Activated naive CD4-positive, alpha-beta T cell treated with anti-CD3 and anti-CD28 coated beads for 36 hours (primary cell): ENCODE measurements at places on chromosomes 11 and 22. TPM values are rescaled to one million over a fixed set of nuclear protein-coding genes. Genes with fewer than 3 reads are reported as not detected.
A peak's percentile ranks its signal among the peaks of the same experiment; 100 is the strongest.

DSCAML1 gene
- total RNA-seq: 0.30 TPM

BID gene
- total RNA-seq: 63.7 TPM

DRD4 gene
- total RNA-seq: 1.0 TPM

GANAB gene
- 230 TPM for total RNA-seq

LMF2 gene
- total RNA-seq: 41.4 TPM

KMT5B gene
- 21.6 TPM for total RNA-seq

SPDYC gene
- not detected for total RNA-seq

CD3D gene
- 285 TPM for total RNA-seq

NUP160 gene
- total RNA-seq: 64.8 TPM

SLC1A2 gene
- not detected for total RNA-seq

GRCh38 chr11:85889676-85890579 is 34.7 kb downstream of the CCDC83 start:
- no peak overlapping the region for H3K27ac ChIP-seq
- no peak overlapping the region for H3K4me3 ChIP-seq
- H3K4me1 ChIP-seq: no peaks in the 10 kb centered on the region
- H3K36me3 ChIP-seq: no peaks in the 10 kb centered on the region

GRCh38 chr11:1546536-1547466 is 25.3 kb downstream of the DUSP8 start:
- no peak overlapping the region for H3K27ac ChIP-seq
- no peak overlapping the region for H3K4me3 ChIP-seq
- peaks cover 4% of the 10 kb centered on the region for H3K4me1 ChIP-seq
- peaks cover 27% of the 10 kb centered on the region for H3K27me3 ChIP-seq
- peak; percentile 36 for DNase-seq

- no peak overlapping the region for H3K27ac ChIP-seq
- H3K4me1 ChIP-seq: peaks cover 5% of the 10 kb centered on the region
- H3K27me3 ChIP-seq: peaks cover 12% of the 10 kb centered on the region
- H3K4me3 ChIP-seq: peak overlapping the region; percentile 48
These were observed 203.7 kb downstream of the GRIK4 start for GRCh38 chr11:120715239-120715638.

DNA sequence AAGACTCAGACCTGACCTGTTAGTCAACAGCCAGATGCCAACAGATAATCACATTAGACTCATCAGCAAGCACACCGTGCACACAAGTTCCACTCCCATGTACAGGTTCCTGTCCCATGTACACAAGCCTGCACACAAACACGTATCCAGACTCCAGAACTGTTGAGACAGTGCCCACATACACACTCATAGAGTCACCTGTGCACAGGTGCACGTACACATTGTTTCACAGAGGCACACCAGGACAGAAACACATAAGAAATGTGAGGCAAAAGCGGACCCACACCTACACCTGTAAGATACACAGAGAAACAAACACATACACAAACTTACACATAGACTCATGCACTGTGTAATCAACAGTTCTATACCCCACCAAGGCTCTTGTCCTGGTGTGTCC is 2.7 kb upstream of the ZNF74 start:
- no peak overlapping the region for H3K4me3 ChIP-seq
- H3K27me3 ChIP-seq: no peaks in the 10 kb centered on the region
- no peaks in the 10 kb centered on the region for H3K36me3 ChIP-seq

DNA sequence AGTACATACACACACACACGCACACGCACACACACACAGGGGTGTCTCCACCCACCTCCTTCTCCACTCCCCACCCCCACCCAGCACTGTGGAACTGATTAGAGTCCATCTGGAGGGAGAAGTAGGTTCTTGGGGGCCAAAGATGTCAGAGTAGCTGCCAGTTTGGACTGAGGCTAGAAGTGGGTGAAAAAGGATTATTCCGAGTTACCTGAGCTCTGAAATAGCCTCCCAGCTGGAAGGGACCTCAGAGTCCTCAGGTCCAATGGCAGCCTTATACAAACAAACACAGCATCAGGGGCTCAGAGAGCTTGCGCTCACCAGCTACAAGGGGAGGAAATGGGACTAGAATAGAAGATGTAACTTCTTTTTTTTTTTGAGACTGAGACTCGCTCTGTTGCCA is 20.8 kb downstream of the IL10RA start:
- no peak overlapping the region for H3K4me3 ChIP-seq
- no peak for DNase-seq
- H3K36me3 ChIP-seq: no peaks in the 10 kb centered on the region
- H3K27ac ChIP-seq: no peak overlapping the region
- peaks cover 56% of the 10 kb centered on the region for H3K4me1 ChIP-seq
- no peaks in the 10 kb centered on the region for H3K27me3 ChIP-seq

GRCh38 chr11:35950082-35950481 is 6.2 kb downstream of the LDLRAD3 start:
- H3K27ac ChIP-seq: no peak overlapping the region
- peaks cover 2% of the 10 kb centered on the region for H3K4me1 ChIP-seq
- H3K36me3 ChIP-seq: no peaks in the 10 kb centered on the region
- peaks cover 12% of the 10 kb centered on the region for H3K27me3 ChIP-seq
- no peak for DNase-seq

DNA sequence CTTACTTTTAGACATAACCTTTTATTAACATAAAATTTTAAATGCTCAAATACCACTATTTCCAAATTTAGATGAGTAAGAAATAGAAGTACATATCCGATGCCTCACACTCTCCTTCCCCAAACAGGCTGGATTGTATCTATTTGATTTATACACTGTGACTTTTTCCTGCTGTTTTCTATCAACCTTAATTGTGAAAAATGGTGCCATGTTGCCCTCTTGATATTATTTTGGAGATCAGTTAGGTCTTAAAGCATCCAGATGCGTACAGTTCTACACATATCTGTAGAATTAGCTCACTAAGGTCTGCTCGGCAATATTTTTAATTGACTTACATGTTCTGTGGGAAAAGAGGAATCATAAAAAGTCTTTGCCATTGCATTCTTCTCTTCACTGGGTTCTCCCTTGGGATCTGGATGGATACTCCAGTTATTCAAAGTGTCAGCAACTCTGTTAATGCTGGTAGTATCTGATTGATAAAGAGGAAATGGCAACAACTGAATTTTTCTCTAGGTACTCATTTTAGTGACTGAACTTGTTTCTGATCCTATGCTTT is 27.2 kb downstream of the EIF3M start:
- no peaks in the 10 kb centered on the region for H3K27me3 ChIP-seq
- H3K4me3 ChIP-seq: no peak overlapping the region
- H3K4me1 ChIP-seq: no peaks in the 10 kb centered on the region
- no peak for DNase-seq

DNA sequence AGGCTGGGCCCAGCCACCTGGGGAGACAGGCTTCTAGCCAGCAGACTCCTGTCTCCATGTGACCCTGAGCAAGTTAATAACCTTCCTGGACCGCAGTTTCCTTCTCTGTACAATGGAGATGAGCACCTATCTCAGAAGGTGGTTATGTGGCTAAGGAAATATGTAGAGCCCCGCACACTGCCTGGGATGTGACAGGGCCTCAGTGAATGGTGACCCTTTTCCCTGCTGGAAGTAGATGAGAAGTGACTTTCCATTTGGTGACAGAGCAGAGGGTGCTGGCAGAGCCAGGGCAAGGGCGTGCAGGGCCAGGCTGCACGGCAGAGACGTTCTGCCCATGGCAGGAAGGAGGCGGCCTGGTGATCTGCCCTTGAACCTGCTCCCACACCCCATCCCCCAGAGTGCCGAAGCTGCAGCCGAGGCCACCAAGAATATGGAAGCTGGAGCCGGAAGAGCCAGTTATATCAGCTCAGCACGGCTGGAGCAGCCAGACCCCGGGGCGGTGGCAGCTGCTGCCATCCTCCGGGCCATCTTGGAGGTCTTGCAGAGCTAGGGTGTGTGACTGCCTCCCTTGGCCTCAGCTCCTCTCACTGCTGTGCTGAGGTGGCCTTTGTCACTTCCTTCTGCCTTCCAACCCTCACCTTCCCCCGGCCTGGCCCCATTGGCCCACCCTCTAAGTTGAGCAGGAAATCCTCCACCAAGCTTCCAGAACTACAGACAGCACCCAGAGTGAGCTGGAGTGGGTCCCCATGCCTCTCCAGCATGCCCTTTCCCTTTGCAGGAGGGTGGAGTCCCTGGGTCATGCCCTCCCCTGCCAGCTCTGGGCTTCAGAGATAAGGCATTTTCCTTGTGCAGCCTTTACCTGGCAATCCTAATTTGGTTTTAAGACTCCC is 13.2 kb downstream of the TKFC start:
- no peaks in the 10 kb centered on the region for H3K4me1 ChIP-seq
- H3K4me3 ChIP-seq: no peak overlapping the region
- no peaks in the 10 kb centered on the region for H3K27me3 ChIP-seq
- H3K27ac ChIP-seq: no peak overlapping the region
- no peak for DNase-seq

- no peaks in the 10 kb centered on the region for H3K27me3 ChIP-seq
- H3K4me1 ChIP-seq: peaks cover 99% of the 10 kb centered on the region
- peaks cover 2% of the 10 kb centered on the region for H3K36me3 ChIP-seq
- no peak overlapping the region for H3K4me3 ChIP-seq
- no peak for DNase-seq
These were observed 8.3 kb upstream of the SORL1-AS1 start for GRCh38 chr11:121460941-121461514.

DNA sequence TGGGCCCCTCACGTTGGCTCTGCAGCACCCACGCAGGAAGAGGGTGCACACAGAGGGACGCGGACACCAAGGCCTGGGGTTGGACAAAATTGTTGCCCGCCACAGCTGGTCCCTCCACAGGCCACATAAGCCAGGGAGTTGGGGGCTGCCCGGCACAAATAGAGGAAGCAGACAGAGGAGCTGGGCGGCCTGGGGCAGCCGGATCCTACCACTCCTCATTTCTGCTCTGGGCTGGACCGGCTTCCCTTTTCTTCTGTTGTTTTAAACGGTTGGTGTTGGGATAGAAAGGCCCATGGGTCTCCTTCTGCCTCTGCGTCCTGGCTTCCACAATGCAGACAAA is 36.4 kb upstream of the LINC01488 start:
- DNase-seq: no peak
- H3K36me3 ChIP-seq: no peaks in the 10 kb centered on the region
- peaks cover 11% of the 10 kb centered on the region for H3K4me1 ChIP-seq

GRCh38 chr11:108624196-108624925 is 30.8 kb upstream of the EXPH5 start:
- no peak overlapping the region for H3K4me3 ChIP-seq
- DNase-seq: no peak
- H3K4me1 ChIP-seq: peaks cover 24% of the 10 kb centered on the region
- H3K27ac ChIP-seq: no peak overlapping the region

DNA sequence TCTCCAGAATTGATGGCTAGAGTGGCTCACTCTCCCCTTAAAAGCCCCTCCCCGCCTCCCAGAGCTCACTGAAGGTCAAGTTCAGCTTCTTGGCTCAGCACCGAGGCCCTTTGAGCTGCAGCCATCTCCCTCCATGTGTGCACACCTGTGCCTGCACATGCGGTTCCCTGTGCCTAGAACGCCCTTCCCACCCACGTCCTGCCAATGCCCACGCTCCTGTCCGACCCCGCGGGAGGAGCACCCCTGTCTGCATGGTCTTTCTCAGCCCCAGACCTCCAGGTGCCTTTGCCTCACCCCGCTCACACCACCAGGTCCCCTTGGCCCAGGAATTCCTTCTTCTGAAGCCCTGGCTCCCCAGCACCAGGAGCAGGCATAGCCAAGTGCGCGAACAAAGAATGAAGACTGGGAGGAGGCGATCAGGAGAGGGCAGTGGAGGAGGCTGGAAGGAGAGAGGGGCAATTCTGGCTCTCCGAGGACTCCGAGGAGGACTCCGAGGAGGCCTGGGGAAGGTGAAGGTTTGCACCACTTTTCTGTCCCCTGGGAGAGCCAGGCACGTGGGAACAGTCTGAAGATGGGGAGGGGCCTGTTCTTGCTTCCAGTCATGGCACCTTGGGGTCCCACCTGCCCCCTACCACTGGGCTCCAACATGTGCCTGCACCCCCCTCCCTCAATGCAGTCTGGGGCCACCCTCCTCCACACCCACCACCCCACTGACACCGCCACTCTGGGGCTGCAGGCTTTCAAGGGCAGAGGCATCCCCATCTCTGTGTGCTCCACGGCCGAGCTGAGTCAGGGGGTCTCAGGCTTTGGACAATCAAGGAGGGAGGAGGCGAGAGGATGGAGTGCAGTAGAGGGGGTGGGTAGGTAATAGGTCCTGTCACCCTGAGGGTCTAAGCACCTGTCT is 17.7 kb downstream of the IGF2 start:
- no peaks in the 10 kb centered on the region for H3K36me3 ChIP-seq
- peaks cover 3% of the 10 kb centered on the region for H3K27me3 ChIP-seq
- no peak overlapping the region for H3K27ac ChIP-seq
- no peak for DNase-seq
- H3K4me1 ChIP-seq: no peaks in the 10 kb centered on the region

DNA sequence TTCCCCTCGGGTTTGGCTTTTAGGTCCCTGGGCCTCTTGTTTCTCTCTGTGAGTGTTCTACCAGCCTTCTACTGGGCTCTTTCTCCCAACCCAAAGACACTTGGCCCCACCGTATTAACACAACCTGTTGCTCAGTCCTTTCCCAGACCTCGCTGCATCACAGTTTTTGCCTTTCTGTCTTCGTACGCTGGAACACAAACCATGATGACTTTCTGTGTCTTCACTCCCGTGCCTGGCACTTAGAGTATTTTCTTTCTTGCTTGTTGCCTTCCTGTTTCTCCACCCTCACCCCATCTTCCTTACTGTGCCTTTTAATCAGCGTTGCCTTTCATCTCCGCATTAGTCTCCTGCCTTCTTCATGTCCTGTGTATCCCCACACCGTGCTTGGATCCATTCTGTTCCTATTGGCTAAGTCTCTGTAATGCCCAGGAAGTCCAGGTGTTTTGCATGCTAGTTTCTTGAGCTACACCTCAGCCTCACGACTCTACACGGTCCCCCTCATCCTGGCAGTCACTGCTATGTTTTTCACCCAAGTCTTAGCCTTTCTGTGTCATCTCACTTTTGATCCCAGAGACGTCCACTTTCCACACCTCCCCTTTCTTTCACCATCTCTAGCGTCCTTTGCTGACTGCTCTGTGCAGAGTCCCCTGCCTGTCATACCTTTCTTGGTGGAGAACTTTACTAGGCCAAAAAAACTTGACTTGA is 1.6 kb downstream of the MARK2 start:
- H3K27ac ChIP-seq: peak overlapping the region; percentile 65
- no peaks in the 10 kb centered on the region for H3K27me3 ChIP-seq
- peak; percentile 31 for DNase-seq

DNA sequence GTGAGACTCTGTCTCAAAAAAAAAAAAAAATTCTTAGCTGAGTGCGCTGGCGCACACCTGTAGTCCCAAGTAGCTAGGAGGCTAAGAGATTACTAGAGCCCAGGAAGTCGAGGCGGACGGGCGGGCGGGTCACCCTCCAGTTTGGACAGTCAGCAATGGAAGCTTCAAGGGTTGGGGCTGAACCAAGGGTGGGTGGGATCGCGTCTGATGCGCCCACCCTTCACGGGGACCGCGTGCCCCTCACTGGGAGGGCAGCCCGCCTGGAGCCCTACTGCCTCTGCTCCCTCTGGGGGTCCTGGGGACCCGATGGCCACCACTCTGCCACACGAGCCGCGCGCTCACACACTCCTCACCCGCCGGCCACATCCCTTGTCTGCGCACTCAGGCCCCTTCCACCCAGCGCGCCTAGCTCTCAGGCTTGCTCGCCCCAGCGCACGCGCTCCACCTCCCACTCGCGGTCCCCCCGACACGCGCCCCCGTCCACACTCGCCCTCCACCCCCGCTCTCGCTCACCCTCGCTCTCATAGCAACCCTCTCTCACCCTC is 494 bp downstream of the CHID1 start:
- H3K27ac ChIP-seq: peak overlapping the region; percentile 53
- no peaks in the 10 kb centered on the region for H3K27me3 ChIP-seq
- peaks cover 2% of the 10 kb centered on the region for H3K36me3 ChIP-seq
- DNase-seq: no peak
- peak overlapping the region; percentile 91 for H3K4me3 ChIP-seq
- peaks cover 24% of the 10 kb centered on the region for H3K4me1 ChIP-seq
